ENCODE measurements at places on chromosomes 1 and 21.

DNA sequence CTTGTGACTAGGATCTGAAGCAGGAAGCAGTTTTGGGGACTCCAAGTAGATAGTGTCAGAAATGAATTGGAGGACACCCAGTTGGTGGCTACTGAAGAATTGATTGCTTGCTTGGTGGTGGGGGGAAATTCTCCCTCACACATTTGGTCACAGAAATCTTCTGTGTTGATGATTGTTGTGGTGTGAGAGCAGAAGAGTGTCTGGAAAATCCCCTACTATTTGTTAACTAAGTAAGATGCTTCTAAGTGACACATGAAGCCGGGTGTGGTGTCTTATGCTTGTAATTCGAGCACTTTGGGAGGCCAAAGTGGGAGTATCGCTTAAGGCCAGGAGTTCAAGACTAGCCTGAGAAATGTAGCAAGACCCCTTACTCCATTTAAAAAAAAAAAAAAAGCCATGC is 22.5 kb upstream of the IPP start:
- no peak for DNase-seq

DNA sequence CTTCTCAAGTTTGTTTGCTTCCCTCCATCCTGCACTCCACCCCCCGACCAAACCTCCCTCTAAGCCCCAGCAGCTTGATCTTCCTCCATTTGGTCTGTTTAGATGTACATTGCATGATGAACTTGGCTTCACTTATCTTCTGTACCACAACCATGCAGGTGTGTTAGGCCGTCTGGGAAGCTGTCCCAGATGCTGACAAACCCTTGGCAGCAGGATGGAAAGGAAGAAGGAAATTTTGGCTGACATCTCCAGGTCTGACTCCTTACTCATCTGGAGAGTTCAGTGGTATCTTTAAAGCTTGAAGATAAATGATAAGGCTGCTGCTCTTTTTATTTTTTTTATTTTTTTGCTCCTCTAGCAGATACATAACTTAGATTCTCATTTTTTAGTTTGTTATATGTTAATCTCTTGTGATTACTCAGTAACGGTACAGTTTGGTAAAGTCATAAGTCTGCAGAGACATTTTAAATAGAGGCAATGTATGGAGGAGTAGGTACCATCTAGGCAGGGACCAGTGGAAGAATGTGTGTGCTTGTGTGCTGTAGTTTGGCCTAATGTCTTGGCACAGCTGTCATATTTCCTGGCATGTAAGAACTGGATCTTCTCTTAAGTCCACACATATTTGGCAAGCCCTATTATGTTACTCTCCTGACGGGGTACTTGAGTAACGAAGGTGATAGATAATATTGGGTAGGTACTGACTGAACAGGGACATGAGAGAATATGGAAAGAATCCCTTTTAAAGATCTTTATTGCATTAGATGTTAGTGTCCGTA is 79.7 kb downstream of the CACHD1 start:
- no peak for DNase-seq

DNA sequence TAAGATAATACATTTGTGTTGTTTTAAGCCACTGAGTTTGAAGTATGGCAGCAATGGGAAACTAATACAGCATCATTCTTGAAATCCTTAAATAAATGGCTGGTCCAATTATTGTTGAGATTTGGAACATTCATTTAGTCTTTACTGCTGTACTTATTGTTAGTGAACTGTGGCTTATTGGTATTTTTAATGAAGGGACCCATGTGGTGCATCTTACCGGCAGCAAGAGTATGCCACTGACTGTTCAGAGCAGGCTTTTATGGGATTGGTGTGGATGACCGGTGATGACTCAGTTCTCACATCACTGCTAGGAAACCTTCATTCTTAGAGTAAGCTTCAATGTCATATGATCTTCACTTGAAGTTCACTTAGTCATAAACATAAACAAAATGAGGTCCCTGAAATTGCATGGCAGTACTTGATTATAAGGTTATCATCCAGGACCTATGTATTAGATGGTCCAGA is 31.5 kb downstream of the PRKAA2 start:
- DNase-seq = no peak

- no peak for DNase-seq
Measured at GRCh38 chr1:119321666-119322419, 46.7 kb upstream of the HAO2 start.

- DNase-seq = no peak
Measured at GRCh38 chr1:233945573-233945972, 41.1 kb downstream of the SLC35F3 start.

GRCh38 chr1:7404046-7404742 is 366.9 kb upstream of the VAMP3 start:
- no peak for DNase-seq

GRCh38 chr1:164560121-164560541 is 1.1 kb downstream of the PBX1 start:
- no peak for DNase-seq

- no peak for DNase-seq
Measured at GRCh38 chr1:1183833-1184775, 10.4 kb downstream of the TTLL10 start.

DNA sequence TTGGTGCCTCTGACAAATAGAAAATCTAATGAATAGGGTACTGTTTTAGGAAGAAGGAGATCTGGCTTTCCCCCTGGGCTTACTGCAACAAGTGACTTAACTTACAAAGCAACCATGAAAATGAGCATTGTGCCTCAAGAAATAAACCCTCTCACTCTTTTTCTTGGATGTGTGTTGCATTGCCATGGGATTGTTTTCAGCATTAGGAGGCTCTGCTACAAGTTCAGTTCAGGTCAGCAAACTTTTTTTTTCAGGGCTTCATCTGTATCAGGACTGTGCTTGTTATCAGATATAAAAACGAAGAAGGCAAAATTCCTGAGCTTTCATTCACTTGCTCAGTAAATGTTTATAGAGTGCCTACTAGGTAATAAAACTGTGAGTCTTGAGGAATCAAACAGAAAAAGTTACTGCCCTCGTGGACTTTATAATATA is 37.8 kb upstream of the DOCK7 start:
- no peak for DNase-seq

DNA sequence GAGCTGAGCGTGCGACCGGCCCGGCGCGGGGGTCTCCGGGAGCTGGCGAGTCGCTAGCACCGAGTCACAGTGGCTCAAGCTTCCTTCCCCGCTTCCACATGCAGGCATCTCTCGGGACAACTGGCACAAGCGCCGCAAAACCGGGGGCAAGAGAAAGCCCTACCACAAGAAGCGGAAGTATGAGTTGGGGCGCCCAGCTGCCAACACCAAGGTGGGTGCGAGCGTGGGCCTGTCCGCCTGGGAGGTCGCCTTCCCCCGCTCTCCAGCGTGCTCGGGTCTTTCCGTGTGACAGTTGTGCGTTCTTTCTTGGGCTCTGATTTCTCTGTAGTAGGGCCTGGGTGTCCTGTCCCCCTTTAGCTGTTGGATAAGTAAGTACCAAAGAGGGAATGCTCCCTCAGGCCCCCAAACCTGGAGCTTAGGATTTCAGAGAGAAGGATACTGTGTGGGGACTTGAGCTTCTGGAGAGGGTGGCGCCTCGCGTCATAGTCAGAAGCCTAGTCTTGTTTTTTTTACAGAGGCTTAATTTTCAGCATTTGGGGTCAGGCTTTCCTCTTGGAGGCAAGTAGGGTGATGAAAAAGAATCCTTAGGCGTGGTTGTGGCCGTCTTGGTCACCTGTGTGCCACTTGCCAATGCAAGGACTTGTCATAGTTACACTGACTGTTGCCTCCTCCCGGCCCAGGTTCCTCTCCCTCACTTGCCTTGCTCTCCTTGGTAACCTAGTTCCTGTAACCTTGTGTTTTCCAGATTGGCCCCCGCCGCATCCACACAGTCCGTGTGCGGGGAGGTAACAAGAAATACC is 790 bp downstream of the RPS8 start:
- no peak for DNase-seq
